ENCODE measurements at places on chromosomes 2 and 18. TPM values are rescaled to one million over a fixed set of nuclear protein-coding genes. Genes with fewer than 3 reads are reported as not detected.

Gene MYCN
- 47.5 TPM for total RNA-seq

Gene AOX1
- 1.7 TPM for total RNA-seq

Gene FZD7
- 5.4 TPM for total RNA-seq

Gene SALL3
- total RNA-seq = 9.6 TPM

Gene RAMP1
- total RNA-seq = 6.4 TPM

Gene PLEKHH2
- total RNA-seq = 2.5 TPM

Gene LIMS1
- 9.1 TPM for total RNA-seq

Gene ZSWIM2
- 0.49 TPM for total RNA-seq

Gene SFT2D3
- 7.9 TPM for total RNA-seq

Gene CIB4
- not detected for total RNA-seq

Gene DPP4
- 5.7 TPM for total RNA-seq

Gene MYO3B
- 0.25 TPM for total RNA-seq

Gene SNTG2
- 0.98 TPM for total RNA-seq

Gene EFR3B
- 56.1 TPM for total RNA-seq

Gene NLRC4
- total RNA-seq = 0.49 TPM

All from temporal lobe (tissue), 4 donors.